CD4-positive, alpha-beta T cell treated with Interleukin-10 for 1 hour (primary cell): ENCODE measurements at places on chromosomes 13 and 19.

- DNase-seq = no peak
Observed at GRCh38 chr13:31920727-31921100, 110.9 kb upstream of the FRY start.

GRCh38 chr19:49916839-49917733 lies 11.9 kb upstream of the ATF5 start:
- DNase-seq = no peak

DNA sequence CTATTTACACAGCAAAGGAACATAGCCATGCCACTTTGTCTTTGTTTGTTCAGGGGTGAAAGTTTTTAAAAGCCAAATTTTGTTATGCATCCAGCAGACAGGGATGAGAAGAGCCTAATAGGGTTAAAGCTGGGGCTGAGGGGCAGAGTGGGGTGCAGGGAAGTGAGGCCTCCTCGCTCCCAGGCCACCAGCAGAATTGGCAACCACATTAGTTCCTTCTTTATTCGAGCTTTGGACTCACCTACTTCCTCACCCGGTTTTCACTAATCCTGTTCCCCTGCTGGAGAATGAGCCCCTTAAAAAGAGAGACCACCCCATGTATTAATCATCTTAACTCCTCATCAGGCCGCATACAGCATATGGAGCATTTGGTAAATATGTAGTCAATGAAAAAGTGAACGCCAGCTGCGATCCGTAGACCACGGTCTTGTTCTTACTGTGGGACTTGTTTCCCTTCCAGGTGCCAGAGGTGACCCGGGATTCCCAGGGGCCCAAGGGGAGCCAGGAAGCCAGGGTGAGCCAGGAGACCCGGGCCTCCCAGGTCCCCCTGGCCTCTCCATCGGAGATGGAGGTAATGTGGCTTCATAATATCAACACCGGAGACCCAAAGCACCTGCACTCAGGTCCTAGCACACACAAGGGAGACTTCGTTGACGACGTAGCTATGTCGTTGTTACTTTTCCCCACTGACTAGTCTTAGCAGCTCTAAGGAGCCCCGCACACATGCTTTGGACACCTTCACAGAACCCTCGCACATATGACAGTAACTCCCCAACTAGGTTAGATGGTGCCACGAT lies 112.1 kb downstream of the RAB20 start:
- DNase-seq = no peak

GRCh38 chr19:38293281-38293680 lies 10.8 kb upstream of the C19orf33 start:
- no peak for DNase-seq
